EL (cell line): ENCODE measurements at places on chromosomes 7 and 10.

DNA sequence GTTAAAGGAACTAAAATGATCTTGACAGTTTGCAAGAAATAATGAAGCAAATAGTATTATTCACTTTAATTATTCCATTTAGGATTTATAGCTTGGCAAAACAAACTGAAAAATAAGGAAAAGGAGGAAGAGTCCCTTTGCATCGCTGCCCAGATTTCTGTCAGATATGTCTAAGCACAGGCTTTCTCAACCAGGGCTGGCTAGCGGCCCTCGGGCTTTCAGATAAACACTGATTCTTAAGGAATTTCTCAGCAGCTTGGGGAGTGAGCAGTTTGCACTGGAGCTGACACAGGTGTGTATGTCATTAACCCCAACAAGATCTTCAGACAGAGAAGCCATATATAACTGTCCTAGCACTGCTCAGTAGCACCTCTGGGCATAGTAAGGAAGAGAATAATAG, 47.9 kb upstream of the SEMA3D start:
- no peak for DNase-seq

- peak; percentile 68 for DNase-seq
These were observed 2.1 kb upstream of the IDE start for GRCh38 chr10:92575961-92576360.

DNA sequence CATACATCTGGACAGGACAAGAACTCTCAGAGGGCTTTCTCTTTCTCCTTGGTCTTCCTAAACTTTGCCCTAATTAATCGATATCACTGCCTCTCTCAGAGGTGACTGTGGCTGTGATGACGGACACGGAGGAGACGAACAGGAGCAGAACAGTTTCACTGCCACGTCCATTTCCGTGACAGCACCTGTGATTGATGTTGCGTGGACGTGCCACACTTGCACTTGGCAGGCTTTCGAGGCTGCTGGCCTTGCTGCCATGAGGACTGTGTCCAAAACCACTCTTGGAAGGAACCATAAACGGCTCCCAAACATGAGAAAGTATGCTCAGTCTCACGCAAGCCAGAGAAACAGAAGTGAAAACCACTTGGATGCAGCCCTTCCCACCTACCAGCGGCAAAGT, 308.1 kb downstream of the DNAJB6 start:
- no peak for DNase-seq

- DNase-seq = no peak
These were observed 27.8 kb downstream of the IL2RA start for GRCh38 chr10:6034371-6034770.

DNA sequence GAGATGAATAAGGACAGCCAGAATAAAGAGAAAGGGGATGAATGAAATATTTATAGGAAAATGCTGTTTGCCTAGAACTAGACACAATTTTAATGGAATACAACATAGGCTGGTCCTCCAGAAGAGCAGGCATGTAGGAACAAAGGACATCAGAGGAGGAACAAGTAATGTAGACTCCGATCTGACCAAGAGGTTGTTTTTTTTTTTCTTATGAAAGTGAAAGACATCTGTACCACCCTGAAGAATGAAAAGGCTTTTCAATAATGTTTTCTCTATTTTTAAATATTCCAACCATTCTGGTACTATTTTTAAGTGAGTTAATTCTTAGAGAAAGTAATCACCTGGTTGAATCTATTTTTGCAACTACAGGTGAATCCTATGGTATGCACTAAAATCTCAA, 136.9 kb upstream of the PTN start:
- no peak for DNase-seq
